ENCODE measurements at places on chromosomes 3 and 15.

- no peak for DNase-seq
Observed at GRCh38 chr3:51670053-51670822, 814 bp upstream of the TEX264 start.

DNA sequence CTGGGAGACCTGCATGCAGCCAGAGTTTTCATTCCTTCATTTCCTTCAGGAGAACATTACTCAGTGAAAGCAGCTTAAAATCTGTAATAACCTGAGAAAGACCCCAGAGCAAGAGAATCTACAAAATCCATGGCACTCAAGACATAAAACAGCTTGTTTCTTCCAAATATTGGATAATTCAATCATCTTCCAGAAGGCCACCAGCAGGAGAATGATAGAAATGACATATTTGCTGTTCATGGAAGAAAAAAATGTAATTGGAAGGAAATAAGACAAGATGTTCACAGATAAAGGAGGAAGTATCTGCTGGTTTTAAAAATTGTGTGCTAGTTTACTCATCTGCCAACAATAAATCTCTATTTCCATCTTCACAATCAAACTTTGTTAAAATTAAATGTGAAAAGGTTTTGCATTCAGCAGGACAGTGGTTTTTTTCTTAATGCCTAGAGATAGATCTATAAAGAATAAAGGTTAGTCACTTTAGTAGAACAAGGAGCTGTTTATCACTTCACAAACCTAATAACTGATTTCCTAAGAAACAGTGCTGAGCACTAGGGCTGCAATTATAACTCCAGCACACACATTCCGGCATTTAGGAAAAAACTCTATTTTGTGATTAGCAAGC, 530.8 kb downstream of the NSUN3 start:
- DNase-seq, result no peak

DNA sequence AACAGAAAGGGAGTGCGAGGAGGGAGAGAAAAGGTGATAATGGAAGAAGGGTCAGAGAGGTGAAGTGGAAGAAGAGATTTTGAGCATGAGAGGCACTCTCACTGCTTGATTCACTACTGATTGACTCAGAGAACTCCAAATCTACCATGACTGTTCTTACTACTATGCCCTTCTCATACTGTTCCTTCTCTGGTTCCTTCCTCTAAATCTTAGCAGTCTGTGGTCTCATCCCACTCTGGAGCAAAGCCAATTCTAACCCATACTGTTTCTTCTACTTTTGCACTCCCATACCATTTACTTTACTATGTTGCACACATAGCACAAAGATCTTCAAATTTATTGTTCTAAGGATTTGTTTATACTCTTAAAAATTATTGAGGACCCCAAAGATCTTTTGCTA, 100.8 kb downstream of the DTWD1 start:
- no peak for DNase-seq

DNA sequence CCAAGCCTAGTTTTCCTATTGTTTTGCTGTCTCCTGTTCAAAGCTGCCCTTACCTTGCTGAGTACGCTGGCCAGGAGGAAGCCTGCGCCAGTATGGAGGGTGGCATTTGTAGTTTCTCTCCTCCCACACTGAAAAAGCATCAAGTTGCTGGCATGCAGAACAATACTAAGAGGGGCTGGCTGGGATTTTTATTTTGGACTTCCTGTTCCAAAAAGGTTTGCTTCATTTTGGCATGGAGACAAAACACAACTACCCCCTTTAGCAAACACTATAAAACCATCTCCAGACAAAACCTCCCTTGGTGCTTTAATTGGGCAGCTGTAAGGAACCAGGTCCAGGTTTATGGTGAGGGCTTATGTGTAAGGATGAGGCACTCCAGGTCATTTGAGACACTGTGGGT, 457.6 kb downstream of the PDCD6IP start:
- peak; percentile 98 for DNase-seq

- no peak for DNase-seq
Observed at GRCh38 chr15:57541271-57541670, 50.4 kb upstream of the MYZAP start.

GRCh38 chr3:179432021-179432420, 19.2 kb downstream of the GNB4 start:
- no peak for DNase-seq

- DNase-seq, result no peak
Observed at GRCh38 chr3:124882816-124883747, 4.1 kb downstream of the ITGB5 start.

GRCh38 chr15:60555806-60556205, 76.9 kb upstream of the ICE2 start:
- DNase-seq, result no peak

GRCh38 chr3:127337911-127338531, 50.2 kb upstream of the PRR20G start:
- no peak for DNase-seq

DNA sequence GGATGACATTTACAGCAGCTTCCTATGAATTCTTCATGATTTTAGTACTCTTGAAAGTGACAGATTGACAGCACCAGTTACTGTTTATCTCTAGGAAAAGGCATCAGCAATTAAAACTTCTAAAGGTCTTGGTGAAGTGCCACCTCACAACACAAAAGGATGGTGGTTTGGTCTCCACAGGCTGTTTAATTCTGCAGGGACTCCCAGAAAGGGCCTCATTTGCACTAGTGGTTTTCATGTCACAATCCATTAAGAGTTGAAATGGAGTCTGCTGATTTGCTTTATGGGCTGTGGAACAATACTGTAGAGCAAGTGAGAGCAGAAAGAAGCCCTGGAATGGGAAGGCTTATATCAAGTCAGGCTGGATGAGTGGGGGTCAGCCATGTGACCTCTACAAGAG, 225.3 kb upstream of the KCNMB2 start:
- no peak for DNase-seq

GRCh38 chr3:128402319-128402718, 64.4 kb downstream of the DNAJB8 start:
- DNase-seq, result no peak

GRCh38 chr3:25292595-25292994, 135.5 kb upstream of the RARB start:
- DNase-seq, result no peak

- no peak for DNase-seq
Observed at GRCh38 chr3:99586701-99587100, 51.7 kb upstream of the COL8A1 start.

GRCh38 chr3:157958457-157958856, 147.8 kb downstream of the SHOX2 start:
- DNase-seq, result no peak

DNA sequence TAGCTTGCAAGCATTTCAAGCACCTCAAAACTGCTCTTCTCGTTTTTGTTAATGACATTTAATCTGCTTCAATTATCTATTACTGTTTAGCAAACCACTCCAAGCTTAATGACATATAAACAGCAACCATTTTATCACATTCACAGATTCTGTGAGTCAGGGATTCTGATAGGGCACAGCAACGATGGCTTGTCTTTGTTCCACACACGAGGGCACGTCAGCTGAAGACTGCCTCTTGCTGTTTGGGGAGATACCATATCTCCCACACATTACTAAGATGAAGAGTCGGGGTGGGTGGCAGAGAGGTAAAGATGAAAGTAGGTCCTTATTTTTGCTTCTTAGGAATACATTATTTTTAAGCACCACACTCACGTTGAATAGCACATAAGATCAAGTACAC, 19.3 kb downstream of the CPOX start:
- no peak for DNase-seq

DNA sequence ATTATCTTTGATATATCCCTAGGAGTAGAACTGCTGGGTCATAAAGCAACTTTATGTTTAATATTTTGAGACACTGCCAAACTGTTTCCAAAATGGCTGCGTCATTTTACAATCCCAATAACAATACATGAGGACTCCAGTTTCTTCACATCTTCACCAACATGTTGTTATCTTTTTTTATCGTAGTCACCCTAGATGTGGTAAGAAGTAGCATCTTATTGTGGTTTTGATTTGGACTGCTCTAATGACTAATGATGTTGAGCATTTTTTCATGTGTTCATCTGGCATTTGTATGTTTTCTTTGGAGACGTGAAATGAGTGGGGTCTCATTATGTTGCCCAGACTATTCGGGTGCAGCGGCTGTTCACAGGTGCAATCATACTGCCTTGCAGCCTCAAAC, 83.8 kb downstream of the MAP4 start:
- no peak for DNase-seq

- no peak for DNase-seq
Observed at GRCh38 chr3:100993309-100993708, at the start of gene ABI3BP. ABI3BP (minus strand) TSS chr3:100993421; CDS start chr3:100993384, 37 bp downstream.

DNA sequence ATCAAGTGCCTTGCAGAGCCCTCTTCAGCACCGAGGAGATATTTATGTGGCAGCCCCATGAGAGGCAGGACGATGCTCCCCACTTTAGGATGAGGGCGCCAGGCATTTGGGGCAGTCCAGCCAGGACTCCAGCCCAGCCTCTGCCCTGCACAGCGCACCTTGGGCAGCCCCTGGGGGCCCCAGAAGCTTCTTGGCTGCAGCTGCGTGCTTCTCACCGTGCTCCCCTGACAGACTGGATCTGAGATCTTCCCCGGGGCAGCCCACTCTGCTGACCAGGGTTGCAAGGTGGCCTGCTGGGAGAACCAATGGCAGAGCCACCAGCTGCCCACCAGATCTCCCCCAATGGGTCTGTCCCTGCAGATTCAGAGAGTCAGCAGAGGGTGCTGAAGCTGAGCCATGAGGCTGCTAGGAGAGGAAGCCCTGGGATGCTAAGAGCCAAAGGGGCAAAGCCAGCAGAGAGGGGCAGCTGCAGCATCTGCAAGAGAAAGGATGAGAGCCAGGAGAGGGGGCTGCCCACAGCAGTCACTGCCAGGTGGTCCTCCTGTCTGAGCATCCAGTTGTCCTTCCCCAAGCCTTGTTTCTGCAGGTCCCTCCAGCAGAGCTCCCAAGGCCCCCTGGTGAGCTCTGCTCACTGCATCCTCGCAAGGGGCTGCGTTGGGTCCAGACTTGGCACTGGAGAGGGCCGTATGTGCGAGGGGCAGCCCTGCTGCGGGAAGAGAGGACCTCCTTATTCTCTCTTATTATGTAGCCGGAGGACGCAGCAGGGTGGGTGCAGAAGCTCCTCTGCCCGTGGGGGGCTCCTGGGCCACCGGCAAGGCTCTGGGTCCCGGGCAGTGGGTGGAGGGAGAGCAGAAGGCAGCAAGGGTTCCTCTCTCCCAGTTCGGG, 14.7 kb upstream of the KLF13 start:
- DNase-seq, result no peak

GRCh38 chr3:149343951-149344350, 10.5 kb upstream of the TM4SF18 start:
- DNase-seq, result no peak

DNA sequence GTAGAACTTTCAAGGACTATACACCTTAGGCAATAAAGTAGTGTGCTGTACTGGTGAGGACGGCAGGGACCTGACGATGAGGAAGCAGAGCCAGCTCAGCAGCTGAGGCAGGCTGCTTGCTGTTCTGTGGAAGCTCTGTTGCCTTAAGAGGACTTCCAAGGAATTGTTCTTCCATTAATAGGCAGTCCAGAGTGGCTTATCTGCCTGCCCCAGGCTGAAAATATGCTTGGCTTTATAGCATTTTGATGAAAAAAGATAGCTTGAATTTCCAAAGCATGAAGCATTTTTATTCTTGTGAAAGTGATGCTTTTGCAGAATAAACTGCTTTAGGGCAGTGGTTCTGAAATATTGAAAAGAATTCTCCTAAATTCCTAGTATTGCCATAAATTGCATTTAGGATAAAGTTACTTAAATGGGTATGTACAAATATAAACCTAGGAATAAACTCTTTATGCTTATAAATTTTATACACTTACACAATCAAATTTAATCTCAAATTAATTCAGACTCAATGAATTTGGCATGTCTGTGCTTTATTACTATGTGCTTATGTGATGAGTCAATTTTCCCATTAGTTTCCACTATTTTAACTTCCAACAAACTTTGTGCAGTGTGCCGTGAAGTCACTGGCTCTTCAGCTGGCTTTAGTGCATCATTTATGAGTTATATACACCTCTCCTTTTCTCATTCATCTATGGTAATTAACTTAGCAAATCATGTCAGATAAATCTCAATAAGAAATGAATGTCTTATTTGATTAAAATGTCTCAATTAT, 231.0 kb upstream of the RASGRP1 start:
- no peak for DNase-seq

DNA sequence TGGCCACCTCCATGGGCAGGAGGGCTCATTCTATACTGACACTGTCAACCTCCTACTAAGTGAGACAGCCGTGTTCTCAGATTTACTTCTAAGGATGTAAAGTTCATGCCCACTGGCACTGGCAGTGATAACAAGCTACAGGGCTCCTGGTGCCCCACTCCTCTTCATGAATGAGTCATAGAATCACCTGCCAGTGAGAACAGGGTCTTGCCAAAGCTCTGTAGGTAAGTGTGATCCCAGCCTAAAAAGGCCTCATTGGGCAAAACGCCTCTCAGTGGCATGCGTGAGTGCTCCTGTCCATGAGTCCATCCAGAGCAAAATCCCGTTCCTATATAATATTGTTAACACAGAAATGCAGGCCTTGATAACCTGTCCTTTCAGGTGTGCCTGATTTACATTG, 17.4 kb downstream of the PXYLP1 start:
- DNase-seq, result no peak

GRCh38 chr15:94470492-94470891, 239.1 kb downstream of the MCTP2 start:
- DNase-seq, result no peak

- no peak for DNase-seq
Observed at GRCh38 chr3:50248387-50248786, 12.4 kb downstream of the GNAI2 start.

DNA sequence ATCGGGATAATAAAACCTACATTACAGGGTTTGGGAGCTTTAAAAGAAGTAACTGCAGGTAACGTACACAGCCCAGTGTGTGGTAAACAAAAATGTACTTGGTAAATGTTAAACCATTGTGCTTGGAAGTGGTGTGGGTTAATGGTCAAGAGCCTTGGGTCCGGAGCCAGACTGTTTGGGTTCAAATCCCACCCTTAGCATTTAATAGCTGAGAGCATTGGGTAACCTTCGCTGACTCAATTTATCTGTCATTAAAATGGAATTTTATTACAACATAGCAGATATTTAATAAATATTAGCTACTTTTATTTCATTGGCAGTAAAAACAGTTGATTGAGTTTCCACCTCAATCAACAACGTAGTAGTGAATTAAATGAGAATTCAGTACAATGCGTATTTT, 1.5 kb downstream of the FSTL1 start:
- no peak for DNase-seq

DNA sequence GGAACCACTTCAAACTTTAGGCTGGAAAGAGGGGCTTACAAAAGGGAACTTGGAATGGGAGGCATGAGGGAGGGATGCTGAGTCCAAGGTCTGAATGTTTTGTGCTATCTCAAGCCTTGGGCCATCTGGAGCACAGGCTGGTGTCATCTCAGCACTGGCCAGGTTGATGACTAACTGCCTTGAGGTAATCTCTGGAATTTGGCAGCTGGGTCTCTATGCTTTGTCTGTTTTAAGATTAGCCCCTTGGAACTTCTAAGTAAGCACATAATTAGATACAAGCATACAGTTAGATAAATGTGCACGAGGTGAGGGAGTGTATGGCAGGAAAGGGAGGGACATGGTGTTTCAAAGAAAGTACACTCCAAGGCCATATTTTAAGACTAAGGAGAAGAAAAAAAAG, 252.4 kb upstream of the CCDC54 start:
- DNase-seq, result no peak

- no peak for DNase-seq
Observed at GRCh38 chr3:124784686-124785382, 54.6 kb downstream of the UMPS start.
